ENCODE measurements at places on chromosomes 11 and 22. TPM values are rescaled to one million over a fixed set of nuclear protein-coding genes. Genes with fewer than 3 reads are reported as not detected.

Gene SLCO2B1
- total RNA-seq: 32.8 TPM

Gene CCND1
- total RNA-seq: 126 TPM

Gene SYT13
- 15.4 TPM for total RNA-seq

Gene PARVG
- total RNA-seq: 17.0 TPM

Gene ANO5
- total RNA-seq: 4.3 TPM

Gene WNT11
- 9.3 TPM for total RNA-seq

Gene CCDC81
- total RNA-seq: 0.34 TPM

Gene TTC12
- 8.4 TPM for total RNA-seq

DNA sequence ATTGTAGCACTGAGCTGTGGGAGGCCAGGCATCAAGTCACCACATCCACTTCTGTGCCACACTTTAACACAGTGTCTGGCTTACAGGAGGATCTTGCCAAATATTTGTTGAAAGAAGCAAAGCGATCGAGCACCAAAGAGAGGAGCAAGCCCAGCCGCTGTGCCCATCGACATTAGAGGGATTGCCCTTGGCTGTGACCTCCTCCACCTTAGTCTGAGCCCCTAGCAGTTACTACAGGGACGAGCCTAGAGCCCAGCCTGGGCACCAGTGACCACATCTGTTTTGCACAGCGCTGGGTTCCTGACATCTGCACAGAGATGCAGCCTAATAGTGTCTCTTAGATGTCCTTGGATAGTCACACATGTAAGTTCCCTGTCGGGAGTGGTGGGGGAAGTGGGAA, 17.7 kb downstream of the GRIK4 start:
- H3K36me3 ChIP-seq: no peaks in the 10 kb centered on the region
- H3K4me1 ChIP-seq: no peaks in the 10 kb centered on the region
- H3K27me3 ChIP-seq: no peaks in the 10 kb centered on the region
- no peak overlapping the region for H3K27ac ChIP-seq
- no peak for DNase-seq

- no peaks in the 10 kb centered on the region for H3K36me3 ChIP-seq
- no peaks in the 10 kb centered on the region for H3K27me3 ChIP-seq
- H3K27ac ChIP-seq: no peak overlapping the region
- no peak overlapping the region for H3K4me3 ChIP-seq
- DNase-seq: no peak
Measured at GRCh38 chr22:43090130-43090789, 1.1 kb upstream of the TTLL1 start.

GRCh38 chr22:44759430-44760310, 7.3 kb downstream of the ARHGAP8 start:
- H3K36me3 ChIP-seq: no peaks in the 10 kb centered on the region
- peaks cover 16% of the 10 kb centered on the region for H3K4me1 ChIP-seq
- no peaks in the 10 kb centered on the region for H3K27me3 ChIP-seq
- H3K27ac ChIP-seq: no peak overlapping the region
- DNase-seq: no peak

- no peak overlapping the region for H3K4me3 ChIP-seq
- H3K4me1 ChIP-seq: no peaks in the 10 kb centered on the region
- H3K27ac ChIP-seq: no peak overlapping the region
- no peak for DNase-seq
- no peaks in the 10 kb centered on the region for H3K36me3 ChIP-seq
- no peaks in the 10 kb centered on the region for H3K27me3 ChIP-seq
Measured at GRCh38 chr11:111001081-111001430, 244.5 kb upstream of the POU2AF2 start.

DNA sequence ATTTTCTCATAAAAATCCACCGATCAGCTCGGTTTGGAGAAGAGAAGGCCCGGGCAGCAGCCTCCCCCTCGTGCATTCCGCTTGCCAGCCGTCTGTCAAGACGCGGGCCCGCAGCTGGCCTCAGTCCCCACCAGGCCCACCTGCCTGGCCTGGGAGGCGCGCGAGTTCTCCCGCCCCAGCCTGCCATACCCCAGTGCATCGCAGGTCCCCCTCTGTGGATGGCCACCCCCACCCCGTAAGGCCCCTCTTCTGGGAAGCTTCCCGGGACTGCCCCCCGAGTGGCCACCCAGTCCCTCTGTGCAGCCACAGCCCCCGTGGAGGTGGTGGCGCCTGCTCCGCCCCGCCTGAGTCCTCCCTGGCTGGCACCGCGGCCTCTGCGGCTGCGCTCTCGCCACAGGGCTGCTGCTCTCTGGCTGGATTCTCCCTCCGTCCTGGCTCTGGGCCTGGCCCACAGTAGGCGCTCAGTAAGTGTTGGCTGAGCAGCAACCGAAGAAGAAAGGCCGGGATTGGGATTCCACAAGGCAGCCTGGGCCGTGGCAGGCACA, 74.0 kb upstream of the TCF20 start:
- H3K4me1 ChIP-seq: no peaks in the 10 kb centered on the region
- no peak for DNase-seq
- no peak overlapping the region for H3K27ac ChIP-seq

DNA sequence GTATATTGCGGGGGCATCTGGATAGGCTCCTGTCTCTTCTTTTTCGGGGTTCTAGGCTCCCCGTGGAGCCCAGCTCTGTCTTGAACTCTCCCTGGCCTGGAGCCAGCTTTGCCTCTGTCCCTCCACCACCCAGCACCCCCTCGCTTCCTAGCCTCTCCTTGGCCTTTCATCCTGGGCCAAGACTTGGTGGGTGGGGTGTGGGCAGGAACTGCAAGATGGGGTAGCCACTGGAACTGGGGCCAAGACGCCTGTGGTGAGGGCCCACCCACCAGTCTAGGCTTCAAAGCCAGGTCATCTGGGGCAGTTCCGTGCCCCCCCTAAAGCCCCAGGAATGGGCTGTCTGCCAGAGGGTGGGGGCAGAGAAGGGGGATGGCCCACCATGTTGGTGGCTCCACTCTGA, 1.7 kb upstream of the CRYBB1 start:
- no peaks in the 10 kb centered on the region for H3K27me3 ChIP-seq
- H3K36me3 ChIP-seq: no peaks in the 10 kb centered on the region
- H3K27ac ChIP-seq: no peak overlapping the region
- DNase-seq: no peak
- no peak overlapping the region for H3K4me3 ChIP-seq

- no peaks in the 10 kb centered on the region for H3K4me1 ChIP-seq
- no peak overlapping the region for H3K27ac ChIP-seq
- no peak for DNase-seq
Measured at GRCh38 chr11:10377183-10377582, 72.3 kb downstream of the ADM start.

GRCh38 chr11:68375766-68376165, 63.4 kb downstream of the LRP5 start:
- DNase-seq: no peak
- no peaks in the 10 kb centered on the region for H3K36me3 ChIP-seq
- no peak overlapping the region for H3K4me3 ChIP-seq
- no peaks in the 10 kb centered on the region for H3K27me3 ChIP-seq
- H3K27ac ChIP-seq: no peak overlapping the region

- no peaks in the 10 kb centered on the region for H3K4me1 ChIP-seq
- no peak overlapping the region for H3K27ac ChIP-seq
- no peaks in the 10 kb centered on the region for H3K27me3 ChIP-seq
- DNase-seq: no peak
Measured at GRCh38 chr11:59992425-59992824, 24.6 kb upstream of the OOSP4B start.

- no peak overlapping the region for H3K4me3 ChIP-seq
- H3K4me1 ChIP-seq: no peaks in the 10 kb centered on the region
- no peak for DNase-seq
- H3K27me3 ChIP-seq: no peaks in the 10 kb centered on the region
- H3K27ac ChIP-seq: no peak overlapping the region
- peaks cover 17% of the 10 kb centered on the region for H3K36me3 ChIP-seq
Measured at GRCh38 chr22:28094771-28095170, 175.7 kb upstream of the PITPNB start.

- no peaks in the 10 kb centered on the region for H3K27me3 ChIP-seq
- H3K4me1 ChIP-seq: no peaks in the 10 kb centered on the region
- H3K4me3 ChIP-seq: no peak overlapping the region
- H3K27ac ChIP-seq: no peak overlapping the region
- no peaks in the 10 kb centered on the region for H3K36me3 ChIP-seq
Measured at GRCh38 chr11:61862714-61863547, 28.4 kb downstream of the FADS3 start.

DNA sequence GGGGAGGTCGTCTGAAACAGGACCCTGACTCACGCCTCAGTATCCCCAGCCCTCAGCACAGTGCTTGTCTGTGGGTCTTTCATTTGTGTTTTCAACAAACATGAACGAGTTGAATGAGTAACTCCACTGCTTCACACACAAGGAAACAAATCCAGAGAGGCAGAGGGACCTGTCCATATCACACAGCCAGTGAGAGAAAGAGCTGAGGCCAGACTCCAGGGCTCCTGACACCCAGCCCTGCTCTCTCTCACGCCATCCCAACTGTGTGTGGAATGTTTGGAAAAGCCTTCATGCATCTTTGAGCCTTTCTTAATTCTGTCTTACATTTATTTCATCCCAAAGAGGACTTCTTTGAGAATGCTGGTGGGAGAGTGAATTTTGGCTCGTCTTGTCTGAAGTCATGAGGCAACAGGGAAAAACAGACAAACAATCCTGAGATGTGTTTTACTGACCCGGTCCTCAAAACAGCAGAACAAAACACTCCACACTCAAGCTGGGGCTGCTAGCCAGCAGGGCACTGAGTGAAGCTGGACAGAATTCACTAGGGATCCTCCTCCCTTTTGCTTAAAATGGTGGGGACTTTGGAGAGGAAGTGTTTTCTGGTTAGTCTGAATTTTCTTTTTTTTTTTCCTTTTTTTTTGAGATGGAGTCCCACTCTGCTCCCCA, 19.7 kb upstream of the ALG8 start:
- H3K4me1 ChIP-seq: no peaks in the 10 kb centered on the region
- H3K27me3 ChIP-seq: no peaks in the 10 kb centered on the region
- no peak overlapping the region for H3K4me3 ChIP-seq
- H3K27ac ChIP-seq: no peak overlapping the region
- no peak for DNase-seq

GRCh38 chr11:75776546-75776945, 8.0 kb downstream of the DGAT2 start:
- no peaks in the 10 kb centered on the region for H3K36me3 ChIP-seq
- H3K27ac ChIP-seq: no peak overlapping the region
- DNase-seq: no peak

DNA sequence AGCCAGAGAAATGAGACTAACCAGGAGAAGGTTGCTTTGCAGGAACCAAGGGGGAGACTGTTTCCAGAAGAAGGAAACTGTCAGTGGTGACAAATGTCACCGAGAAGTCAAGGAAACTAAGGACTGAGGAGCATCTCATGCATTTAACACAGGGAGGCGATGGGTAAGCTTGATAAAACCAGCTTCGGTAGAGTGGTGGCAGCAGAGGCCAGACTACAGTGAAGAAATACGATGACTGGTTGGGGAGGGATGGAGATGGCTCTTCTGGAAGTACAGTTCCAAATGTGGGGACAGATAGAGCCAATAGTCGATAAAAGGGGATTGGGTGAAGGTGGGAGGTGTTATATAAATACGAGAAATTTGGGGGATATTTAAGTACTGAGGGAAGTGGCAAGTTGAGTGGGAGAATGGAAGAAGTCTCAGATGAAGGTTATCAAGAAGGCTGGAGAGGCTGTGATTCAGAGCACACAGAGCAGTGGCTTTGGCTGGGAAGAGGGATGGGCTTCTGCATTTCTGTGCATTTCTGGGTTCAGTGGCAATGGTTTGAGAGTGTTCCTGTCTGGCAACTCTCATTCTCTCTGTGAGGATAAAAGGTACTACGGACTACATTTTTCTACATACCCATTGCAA, 29.2 kb downstream of the SC5D start:
- no peak overlapping the region for H3K27ac ChIP-seq
- H3K4me1 ChIP-seq: no peaks in the 10 kb centered on the region
- no peaks in the 10 kb centered on the region for H3K36me3 ChIP-seq
- DNase-seq: no peak

- no peak for DNase-seq
- no peaks in the 10 kb centered on the region for H3K27me3 ChIP-seq
- no peaks in the 10 kb centered on the region for H3K36me3 ChIP-seq
- H3K27ac ChIP-seq: no peak overlapping the region
- H3K4me1 ChIP-seq: no peaks in the 10 kb centered on the region
Measured at GRCh38 chr22:26045860-26046259, 123.4 kb upstream of the SEZ6L start.

- H3K27ac ChIP-seq: no peak overlapping the region
- no peaks in the 10 kb centered on the region for H3K27me3 ChIP-seq
- no peaks in the 10 kb centered on the region for H3K4me1 ChIP-seq
Measured at GRCh38 chr22:35622191-35622913, 5.2 kb upstream of the MB start.

GRCh38 chr11:17986007-17986710, 26.7 kb downstream of the SERGEF start:
- H3K27me3 ChIP-seq: no peaks in the 10 kb centered on the region
- no peak for DNase-seq
- no peak overlapping the region for H3K27ac ChIP-seq
- peaks cover 8% of the 10 kb centered on the region for H3K4me1 ChIP-seq

DNA sequence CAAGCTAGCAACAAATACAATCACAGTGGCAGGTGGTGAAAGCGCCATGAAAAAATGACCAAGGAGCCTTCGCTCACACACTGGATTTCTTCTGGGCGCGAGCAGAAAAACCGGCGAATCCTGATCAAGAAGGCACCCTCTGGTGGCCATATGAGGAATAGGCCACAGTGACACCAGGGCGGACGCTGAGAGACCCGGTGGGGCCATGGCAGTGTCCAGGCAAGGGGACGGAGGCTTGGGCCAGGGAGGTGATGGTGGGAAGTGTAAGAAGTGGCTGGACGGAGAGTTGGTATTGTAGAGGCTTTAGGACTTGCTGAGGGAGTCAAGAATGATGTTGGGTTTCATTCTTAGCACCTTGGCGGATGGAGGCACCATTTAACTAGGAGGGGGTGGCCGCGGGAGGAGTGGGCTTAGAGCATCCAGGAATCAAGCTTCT, 16.9 kb upstream of the RAC2 start:
- no peaks in the 10 kb centered on the region for H3K4me1 ChIP-seq
- H3K4me3 ChIP-seq: no peak overlapping the region
- H3K27ac ChIP-seq: no peak overlapping the region
- H3K36me3 ChIP-seq: no peaks in the 10 kb centered on the region
- no peaks in the 10 kb centered on the region for H3K27me3 ChIP-seq
- no peak for DNase-seq

DNA sequence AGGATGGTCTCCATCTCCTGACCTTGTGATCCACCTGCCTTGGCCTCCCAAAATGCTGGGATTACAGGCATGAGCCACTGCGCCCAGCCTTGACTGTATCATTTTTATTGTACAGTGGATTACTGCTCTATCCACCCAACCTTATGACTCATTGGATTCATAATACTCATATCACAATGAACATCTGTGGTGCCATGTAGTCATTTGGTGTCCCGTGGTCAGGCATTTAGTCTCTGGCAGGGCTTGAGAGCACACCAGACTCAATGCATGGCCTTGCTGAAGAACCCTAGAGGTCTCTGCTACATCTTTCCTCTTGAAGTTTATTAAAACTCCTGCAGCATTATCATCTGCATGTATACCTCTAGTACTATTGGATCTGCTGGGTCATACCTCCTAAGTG, 98.0 kb upstream of the LDLRAD3 start:
- H3K36me3 ChIP-seq: no peaks in the 10 kb centered on the region
- H3K27ac ChIP-seq: no peak overlapping the region
- no peak overlapping the region for H3K4me3 ChIP-seq
- no peak for DNase-seq

GRCh38 chr22:42680648-42681047, 31.5 kb upstream of the CYB5R3 start:
- no peak for DNase-seq
- no peak overlapping the region for H3K4me3 ChIP-seq
- H3K27ac ChIP-seq: no peak overlapping the region
- no peaks in the 10 kb centered on the region for H3K4me1 ChIP-seq
- H3K27me3 ChIP-seq: no peaks in the 10 kb centered on the region
- no peaks in the 10 kb centered on the region for H3K36me3 ChIP-seq
